Stimulated activated CD4-positive, alpha-beta T cell treated with anti-CD3 and anti-CD28 coated beads, Interleukin-1b, Interleukin-23, amount 100 ng/mL, for 1 hour (primary cell): ENCODE measurements at places on chromosomes 5 and 9.

DNA sequence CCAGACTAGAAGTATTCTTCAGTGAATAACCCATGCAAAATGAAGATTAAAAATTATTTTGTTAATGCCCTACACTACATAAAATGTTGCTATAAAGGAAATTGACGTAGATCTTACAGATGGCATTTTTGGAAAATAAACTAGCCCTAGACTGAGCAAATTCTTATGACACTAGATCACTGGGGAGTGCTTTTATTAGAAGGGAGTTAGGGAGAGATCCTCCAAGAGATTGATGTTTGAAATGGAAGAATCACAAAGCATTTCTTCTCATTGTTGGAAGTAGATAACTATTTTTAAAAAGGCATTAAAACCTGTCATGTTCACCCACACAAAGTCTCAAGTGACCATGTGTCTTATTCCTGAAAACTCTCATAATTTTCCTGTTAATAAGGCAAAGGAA, 351.1 kb upstream of the TLE4 start:
- DNase-seq, result no peak

DNA sequence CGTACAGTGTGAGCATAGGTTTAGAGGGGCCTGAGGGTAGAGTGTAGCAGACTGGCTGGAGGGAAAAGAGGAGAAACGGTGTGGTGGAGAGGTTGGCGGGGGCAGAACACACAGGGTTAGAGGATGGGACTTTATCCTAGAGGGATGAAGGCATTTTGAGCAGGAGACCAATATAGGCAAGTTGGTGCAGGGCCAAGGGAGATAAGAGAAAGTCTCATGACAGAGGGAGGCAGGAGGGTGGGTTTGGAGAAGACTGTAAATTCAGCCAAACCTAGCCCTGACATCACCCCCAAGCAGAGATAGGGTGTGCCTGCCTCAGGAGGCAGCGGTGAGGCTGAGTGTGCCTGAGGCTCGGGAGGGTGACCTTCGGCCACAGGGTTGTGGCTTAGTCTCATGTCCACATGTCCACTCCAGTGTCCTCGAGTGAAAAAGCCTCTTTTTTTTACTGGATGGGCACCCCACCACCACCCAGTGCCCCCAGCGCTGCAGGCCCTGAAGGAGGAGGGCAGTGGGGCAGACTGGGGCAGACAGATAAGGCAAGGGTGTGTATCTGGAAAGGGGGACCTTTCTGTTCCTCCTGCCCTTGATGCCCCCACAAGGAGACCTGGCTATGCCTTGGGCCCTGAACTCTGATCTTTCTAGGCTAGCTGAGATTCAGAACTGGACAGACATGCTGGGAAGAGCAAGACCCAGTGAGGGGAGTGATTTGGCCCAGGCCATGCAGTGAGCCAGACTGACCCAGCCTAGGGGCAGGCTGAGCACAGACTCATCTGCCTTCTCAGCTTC, 108.7 kb downstream of the RGS3 start:
- no peak for DNase-seq

- no peak for DNase-seq
Measured at GRCh38 chr5:36521838-36522745, 84.3 kb upstream of the SLC1A3 start.

GRCh38 chr5:53557386-53557785, 3.1 kb upstream of the NDUFS4 start:
- DNase-seq, result no peak

DNA sequence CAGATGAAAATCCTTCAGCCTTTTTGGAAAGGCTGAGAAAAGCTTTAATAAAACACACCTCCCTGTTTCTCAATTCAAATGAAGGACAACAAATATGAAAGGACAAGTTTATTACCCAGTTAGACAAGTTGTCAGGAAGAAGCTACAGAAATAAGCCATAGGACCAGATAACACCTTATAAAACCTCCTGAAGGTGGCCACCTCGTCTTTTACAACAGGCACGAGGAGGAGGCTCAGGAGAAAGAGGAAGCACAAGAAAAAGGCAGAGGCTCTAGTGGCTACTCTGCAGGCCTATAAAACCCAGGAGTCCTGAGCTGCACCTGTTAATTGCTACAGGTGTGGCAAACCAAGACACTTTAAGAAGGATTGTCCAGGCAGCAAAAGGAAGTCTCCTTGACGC, 352.1 kb upstream of the CDH18 start:
- no peak for DNase-seq
